ENCODE measurements at places on chromosomes 7 and 10.

- no peak for DNase-seq
Measured at GRCh38 chr7:130695840-130696239, 9.5 kb upstream of the TSGA13 start.

DNA sequence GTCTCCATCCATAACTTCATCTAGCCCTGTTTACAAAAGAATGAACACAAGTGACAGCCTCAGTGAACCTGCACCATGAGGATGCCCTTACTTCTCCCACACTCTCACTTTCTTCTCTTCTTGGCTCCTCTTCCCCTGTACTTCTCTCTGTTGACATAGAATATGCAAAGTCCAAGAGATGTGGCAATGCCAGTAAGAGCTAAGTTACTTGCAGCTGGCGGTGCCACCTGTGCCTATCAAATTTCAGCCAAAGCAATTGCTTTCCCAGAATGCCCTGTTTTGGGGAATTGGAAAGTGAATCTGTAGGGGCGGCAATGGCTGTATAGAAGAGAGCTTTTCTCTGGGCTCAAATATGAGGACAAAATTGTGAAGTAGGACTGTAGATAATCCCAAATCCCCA, 557.8 kb downstream of the AUTS2 start:
- DNase-seq, result no peak

- no peak for DNase-seq
Measured at GRCh38 chr7:7550663-7551062, 15.0 kb upstream of the COL28A1 start.

DNA sequence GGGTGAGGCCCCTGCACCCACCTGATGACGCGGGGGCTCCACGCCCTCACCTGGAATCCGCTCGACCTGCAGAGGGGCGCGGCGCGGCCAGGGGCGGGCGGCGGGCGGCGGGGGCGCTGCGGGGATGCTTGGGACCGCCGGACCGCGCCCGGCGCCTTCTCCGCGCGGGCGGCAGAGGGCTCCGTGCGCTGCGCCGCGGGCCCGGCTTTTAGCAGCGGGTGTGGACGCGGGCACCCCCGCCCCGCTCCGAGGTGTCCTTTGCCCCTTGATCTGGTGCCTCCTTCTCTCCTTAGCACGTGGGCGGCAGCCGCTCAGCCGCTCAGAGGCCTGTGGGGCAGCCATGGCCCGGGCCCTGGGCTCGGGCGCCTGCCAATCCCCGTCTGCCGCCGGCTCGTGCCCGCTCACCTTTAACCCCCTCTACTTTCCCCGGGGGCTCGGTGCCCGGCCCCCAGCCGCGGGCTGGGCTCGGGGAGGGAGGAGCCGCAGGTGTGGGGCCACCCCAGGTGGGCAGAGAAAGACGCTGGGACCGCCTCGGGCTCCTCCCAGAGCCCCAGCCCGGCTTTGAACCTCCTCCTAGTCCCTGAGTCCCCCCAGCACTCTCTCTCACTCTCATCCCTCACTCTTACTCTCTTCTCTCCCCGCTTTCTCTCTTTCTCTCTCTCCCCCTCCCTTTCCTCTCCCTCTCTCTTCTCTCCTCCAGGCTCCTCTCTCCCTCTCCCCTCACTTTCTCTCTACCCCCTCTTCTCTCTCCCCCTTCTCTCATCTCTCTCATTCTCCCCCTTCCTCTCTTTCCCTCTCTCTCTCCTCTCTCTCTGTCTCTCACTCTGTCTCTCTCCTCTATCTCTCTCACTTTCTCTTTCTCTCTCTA, 19.7 kb upstream of the VPS37D start:
- peak; percentile 28 for DNase-seq

- no peak for DNase-seq
Measured at GRCh38 chr7:146067880-146068279, 48.7 kb upstream of the CNTNAP2 start.

DNA sequence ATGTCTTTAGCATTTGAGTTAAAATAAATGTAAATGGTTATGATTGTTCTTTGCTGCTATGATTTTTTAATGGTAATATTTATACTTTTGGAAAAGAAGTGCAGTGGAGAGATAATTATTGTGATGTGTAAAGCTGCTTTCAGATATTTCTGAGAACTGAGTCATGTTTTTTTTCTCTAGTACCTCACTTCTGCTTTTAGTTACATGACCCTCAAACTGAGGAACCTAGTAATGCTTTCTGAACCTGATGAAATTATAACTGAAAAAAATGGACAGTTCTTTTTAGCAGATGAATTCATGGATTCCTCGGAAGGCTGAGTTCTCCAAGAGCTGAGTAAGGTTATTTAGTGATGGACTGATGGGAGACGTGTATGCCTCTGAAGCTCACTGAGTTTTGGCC, 167.8 kb downstream of the CDCA7L start:
- no peak for DNase-seq

- DNase-seq, result no peak
Measured at GRCh38 chr7:12508554-12508953, 62.0 kb upstream of the SCIN start.

DNA sequence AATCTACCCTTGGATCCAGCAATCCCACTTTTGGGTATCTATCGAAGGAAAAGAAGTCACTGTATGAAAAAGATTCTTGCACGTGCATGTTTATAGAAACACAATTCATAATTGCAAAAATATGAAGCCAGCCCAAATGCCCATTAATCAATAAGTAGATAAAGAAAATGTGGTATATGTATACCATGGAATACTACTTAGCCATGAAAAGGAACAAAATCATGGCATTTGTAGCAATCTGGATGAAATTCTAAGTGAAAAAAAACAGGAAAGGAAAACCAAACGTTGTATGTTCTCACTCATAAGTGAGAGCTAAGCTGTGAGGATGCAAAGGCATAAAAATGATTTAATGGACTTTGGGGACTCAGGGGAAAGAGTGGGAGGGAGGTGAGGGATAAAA, 18.2 kb upstream of the CASD1 start:
- no peak for DNase-seq

DNA sequence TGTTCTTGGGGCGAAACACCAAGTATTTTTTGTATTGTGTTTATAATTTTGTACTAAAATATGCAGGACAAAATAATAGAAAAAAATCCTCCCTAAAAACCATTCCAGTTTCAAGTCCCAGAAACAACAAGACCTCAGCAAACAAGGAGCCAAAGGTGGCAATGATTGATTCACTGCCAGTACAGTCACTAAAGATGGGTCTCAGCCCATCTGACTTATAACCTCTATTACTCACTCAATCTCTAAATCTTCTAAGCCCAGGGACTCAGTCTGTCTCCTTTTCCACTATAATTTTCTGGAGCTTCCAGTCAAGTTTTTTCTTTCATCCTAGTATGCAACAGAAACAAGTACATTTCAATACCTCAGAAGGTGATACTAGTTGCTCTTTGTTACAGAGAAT, 33.3 kb downstream of the SNX13 start:
- DNase-seq, result no peak

- DNase-seq, result no peak
Measured at GRCh38 chr7:22909917-22910316, 87.3 kb upstream of the TOMM7 start.

GRCh38 chr7:146262527-146262926, 145.9 kb downstream of the CNTNAP2 start:
- DNase-seq, result no peak

- peak; percentile 71 for DNase-seq
Measured at GRCh38 chr10:114100848-114101741, 57.4 kb downstream of the ADRB1 start.

- DNase-seq, result no peak
Measured at GRCh38 chr7:141312828-141313521, 238.2 kb upstream of the AGK start.

- no peak for DNase-seq
Measured at GRCh38 chr7:155701972-155702544, 57.6 kb downstream of the RBM33 start.

DNA sequence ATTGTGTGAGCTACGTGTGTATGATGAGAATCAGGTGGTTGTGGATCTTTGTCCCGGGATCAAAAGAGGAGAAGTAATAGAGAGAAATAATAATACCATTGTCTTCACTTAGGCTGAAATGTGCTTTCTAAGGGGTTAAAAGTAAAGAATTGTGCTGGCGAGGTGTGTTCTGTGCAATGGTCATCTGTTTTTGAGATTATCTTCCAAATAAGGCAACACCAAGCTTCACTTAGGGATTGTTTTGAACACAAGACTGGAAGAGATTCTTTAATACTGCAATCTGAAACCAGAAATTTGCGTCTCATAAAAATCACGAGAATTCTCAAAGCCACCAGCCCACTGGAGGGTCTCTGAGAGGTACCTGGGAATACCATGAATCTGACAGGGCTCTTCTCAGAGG, 84.2 kb downstream of the ARID5B start:
- DNase-seq, result no peak

GRCh38 chr10:49080071-49080470, 35.3 kb downstream of the VSTM4 start:
- no peak for DNase-seq

GRCh38 chr10:117239051-117239450, 1.9 kb upstream of the SLC18A2 start:
- no peak for DNase-seq

DNA sequence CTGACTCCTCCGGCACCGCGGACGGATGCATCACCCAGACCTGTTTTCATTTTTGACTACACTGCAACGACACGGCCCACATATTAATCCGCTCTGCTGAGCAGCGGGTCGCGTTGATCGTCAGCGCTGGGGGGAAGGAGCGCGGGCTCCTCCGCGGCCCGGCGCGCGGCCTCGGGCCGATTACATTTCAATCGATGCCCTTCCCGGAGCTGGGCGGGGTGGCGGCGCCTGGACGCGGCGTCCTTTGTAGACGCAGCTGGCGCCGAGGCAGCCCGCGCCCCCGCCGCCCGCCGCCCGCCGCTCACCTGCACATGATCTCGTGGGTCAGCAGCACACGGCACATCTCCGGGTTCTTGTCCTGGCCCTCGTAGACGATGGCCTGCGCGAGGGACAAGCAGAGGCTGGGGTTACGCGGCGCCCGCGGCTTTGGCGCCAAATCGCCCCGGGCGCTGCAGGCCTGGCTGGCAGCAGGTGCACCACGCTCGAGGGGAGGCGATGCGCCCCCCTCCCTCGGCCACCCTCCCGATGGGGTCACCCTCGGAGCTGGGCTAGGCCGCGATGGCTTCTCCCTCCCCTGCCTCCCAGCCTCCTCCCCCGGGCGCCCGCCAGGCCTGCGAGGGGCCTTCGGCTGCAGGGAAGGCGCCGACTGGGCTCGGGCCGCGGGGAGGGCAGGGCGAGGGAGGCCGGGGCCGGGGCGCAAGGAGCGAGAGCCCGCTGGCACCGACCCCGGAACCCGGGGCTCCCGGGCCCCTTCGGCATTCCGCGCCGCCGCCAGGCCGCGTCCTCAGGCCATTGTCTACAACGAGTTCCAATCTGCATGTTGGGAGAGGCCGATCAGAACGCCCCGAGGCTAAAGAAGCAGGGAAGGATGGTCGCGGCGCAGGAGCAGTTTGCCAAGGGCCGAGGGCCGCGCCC, 5.2 kb downstream of the EBF3 start:
- peak; percentile 20 for DNase-seq

GRCh38 chr7:41107938-41108448, 594.9 kb downstream of the INHBA start:
- no peak for DNase-seq

DNA sequence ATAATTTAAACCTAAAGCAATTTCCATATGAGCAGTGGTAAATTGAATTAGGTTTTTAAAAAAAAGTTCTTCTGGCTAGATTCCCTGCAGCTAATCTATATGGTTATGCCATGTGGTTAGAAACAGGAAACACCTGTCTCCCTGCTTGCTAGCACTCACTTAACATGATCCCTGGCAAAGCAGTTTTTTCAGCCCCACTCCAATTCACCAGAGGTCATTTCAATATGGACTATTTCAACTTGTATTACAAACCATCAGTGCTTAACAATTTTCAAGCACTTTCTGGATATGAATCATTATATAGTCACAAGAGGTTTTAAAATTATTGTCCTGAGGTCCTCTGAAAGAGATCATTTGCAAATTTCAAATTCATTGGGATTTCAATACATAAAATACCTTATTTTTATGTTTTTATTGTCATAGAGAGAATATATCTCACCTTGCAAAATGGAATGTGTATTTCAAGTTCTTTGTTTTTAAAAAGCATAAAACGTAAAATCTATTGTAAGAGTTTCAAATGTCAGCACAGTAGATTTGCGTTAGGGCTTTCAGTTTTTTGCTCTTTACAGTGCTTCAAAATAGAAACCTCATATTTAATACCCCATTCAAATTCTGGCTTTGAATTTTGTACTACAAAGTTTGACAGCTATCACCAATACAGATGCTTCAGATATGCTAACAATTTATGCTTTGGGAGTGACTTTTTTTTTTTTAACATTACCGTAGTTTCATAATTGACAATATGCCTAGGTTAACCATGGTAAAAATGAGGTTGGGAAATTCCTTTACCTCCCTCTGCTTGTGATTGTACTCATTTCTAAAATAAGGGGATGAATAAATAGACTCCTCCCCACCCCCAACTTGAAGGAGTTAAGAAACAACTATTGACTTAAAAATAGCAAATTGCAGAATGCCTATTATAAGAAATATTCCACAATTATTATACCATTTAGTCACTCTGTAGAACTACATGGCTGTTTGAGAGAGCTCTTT, 117.5 kb upstream of the HGF start:
- DNase-seq, result no peak

DNA sequence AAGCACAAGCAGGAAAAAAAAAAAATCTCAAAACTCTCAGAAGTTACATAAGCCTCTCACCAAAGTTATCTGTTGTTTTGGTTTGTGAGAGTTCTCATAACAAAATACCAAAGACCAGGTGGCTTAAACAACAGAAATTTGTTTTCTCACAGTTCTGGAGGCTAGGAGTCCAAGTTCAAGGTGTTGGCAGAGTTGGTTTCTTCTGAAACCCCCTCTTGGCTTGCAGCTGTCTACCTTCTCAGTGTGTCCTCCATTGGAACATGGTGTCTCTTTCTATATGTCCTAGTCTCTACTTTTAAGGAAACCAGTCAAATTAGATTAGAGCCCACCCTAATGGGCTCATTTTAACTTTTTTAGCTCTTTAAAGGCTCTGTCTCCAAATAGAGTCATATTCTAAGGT, 44.9 kb downstream of the TNKS2 start:
- DNase-seq, result no peak

DNA sequence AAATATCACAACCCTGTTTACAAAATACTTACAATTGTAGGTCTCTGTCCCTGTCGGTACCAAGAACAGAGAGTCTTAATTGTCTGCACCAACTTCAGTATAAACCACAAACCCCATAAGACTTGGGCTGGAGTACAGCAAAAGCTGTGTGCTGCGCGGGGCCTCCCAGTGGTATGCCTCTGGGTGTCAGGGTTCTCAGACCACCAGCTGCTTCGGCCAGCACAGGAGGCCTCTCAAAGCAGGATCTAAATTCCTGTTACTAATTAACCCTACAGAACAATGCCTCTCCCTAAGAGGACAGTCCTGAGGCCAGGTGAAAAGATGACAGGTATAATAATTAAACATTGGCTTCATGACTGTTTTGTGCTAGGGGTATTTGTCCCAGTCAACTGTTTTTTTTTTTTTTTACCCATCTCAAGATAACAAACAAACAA, 957 bp upstream of the SVIL start:
- DNase-seq, result peak; percentile 69
